CD4-positive, alpha-beta T cell treated with Interleukin-21 for 1 hour (primary cell): ENCODE measurements at places on chromosomes 1 and 21.
A peak's percentile ranks its signal among the peaks of the same experiment; 100 is the strongest.

DNA sequence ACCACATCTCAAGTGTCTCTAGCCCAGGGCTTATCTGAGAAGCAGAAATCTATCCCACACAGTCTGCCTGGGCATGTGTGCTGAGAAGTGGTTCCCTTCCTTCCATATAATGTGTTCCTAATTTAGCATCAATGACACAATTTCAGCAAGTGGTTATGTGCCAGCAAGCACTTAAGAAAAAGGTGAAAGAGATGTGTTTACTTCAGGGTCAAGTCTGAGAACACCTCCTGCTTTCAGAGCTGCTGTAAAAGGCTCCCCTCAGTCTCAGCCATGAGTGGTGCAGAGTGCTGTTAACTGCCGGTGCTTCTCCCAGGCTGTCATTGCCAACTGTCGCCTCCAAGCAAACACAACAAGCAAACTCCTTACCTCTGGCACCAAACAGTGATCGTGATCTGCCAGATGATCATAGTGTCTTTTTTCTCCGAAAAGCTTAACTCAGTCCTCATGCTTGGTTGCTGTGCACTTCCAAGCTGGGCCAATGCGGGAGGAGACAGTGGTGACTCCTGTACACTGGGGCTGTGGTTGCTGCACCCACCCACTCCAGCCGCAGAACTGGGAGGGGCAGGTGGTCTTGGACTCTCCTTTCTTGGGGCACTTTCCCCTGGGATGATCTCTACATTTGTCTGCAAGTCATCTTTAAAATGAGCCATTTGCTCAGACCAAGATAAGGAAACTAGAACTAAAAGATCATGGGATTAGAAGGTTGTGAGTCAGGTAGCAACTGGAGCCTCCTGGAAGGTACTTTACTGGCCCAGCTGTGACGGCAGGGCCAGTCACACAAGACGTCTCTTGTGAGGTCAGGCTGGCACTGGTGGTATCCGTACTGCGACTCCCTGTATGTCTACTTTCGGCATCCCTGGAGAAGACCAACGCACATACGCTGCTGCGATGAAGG is 32.4 kb downstream of the ATP1A1 start:
- no peak for DNase-seq

DNA sequence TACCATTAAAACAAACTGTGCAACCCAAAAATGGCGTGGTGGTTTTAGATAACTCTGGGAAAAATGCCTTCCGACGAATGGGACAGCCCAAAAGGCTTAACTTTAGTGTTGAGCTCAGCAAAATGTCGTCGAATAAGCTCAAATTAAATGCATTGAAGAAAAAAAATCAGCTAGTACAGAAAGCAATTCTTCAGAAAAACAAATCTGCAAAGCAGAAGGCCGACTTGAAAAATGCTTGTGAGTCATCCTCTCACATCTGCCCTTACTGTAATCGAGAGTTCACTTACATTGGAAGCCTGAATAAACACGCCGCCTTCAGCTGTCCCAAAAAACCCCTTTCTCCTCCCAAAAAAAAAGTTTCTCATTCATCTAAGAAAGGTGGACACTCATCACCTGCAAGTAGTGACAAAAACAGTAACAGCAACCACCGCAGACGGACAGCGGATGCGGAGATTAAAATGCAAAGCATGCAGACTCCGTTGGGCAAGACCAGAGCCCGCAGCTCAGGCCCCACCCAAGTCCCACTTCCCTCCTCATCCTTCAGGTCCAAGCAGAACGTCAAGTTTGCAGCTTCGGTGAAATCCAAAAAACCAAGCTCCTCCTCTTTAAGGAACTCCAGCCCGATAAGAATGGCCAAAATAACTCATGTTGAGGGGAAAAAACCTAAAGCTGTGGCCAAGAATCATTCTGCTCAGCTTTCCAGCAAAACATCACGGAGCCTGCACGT is 82.1 kb downstream of the PRDM2 start:
- DNase-seq, result no peak

- DNase-seq, result peak; percentile 20
Observed at GRCh38 chr1:53090227-53091147, 28.5 kb downstream of the PODN start.

DNA sequence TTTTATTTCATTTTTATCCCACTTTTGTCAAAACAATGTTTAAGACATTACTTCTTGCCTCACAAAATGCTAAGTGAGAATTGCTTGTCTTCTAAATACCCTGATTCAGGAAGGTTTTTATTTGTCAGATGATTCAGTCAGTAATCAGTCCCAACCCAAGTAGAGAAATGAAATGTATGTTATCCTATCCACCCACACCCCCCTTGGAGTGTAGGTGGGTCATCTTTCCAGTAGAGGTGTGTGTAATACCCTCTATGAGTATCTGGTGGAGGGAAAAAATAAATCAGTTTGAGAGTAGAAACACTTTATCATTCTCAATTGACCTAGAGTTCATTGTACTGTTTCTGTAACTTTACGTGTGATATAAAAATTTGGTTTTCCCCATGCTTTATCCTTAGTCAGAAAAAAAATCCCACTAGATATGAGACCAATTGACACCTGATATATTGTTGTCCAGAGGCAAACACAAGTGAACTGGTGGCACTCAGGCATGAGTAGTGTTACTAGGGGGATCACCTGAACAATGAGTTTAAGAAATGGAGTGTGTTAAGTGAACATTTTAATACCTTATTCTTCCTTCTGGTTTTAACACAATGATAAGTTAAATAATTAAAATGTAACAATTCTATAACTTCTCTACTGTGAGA is 153.8 kb upstream of the C1orf105 start:
- DNase-seq, result no peak

- DNase-seq, result no peak
Observed at GRCh38 chr1:87305151-87305550, 23.5 kb upstream of the LMO4 start.

GRCh38 chr21:38244885-38245869 is 11.6 kb upstream of the KCNJ15 start:
- DNase-seq, result peak; percentile 54

GRCh38 chr21:17757671-17758070 is 61.5 kb downstream of the C21orf91 start:
- DNase-seq, result no peak

GRCh38 chr1:207002724-207003146 is 29.8 kb downstream of the C1orf116 start:
- no peak for DNase-seq

DNA sequence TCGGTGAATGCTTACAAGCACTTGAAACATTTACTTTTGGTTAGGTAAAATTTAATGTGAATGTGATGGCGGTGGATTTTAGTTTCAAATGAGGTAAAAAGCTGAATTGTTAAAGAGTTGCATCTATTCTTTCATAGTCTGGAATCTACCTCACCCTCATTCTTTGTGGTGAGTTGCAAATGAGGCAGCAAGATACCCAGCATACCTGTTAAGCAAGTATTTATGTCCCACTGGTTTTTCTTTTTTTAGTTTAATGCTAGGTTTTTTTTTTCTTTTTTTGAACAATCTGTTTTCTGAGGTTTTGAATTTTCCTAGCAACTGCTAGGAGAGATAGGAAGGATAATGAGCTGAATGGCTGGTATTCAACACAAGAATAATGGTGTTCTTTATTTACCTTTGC is 127.9 kb upstream of the CACYBP start:
- DNase-seq, result no peak

DNA sequence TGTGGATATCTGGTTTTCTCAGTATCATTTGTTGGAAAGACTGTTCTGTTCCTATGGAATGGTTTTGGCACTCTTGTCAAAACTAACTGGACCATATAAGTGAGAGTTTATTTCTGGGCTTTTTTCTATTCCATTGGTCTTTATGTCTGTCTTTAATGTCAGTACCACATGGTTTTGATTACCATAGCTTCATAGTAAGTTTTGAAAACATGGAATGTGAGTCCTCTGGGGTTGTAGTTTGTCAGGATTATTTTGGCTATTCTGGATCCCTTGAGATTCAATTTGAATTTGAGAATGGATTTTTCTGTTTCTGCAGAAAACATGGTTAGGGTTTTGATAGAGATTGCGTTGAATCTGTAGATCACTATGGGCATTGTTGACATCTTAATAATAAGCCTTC is 107.9 kb downstream of the ZFYVE9 start:
- DNase-seq, result no peak

GRCh38 chr1:218705911-218706893 is 361.1 kb downstream of the TGFB2 start:
- no peak for DNase-seq

DNA sequence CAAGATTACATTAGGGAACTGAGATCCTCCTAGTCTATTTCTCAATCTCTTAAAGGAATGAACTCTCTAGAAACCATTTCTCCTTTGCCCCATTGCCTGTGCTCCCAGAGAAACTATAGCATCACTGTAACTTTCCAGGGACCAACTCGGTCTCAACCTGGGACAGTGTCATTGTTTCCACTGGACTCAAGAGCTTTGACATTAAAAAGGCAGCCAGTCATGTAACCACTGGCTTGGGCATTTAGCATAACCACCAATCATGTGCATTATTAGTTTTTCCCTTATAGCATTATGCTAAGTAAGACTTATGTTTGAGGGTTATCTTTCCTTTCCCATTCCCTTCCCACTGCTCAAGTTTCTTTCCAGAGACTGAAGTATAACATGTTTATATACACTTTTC is 18.2 kb downstream of the TEX38 start:
- no peak for DNase-seq

DNA sequence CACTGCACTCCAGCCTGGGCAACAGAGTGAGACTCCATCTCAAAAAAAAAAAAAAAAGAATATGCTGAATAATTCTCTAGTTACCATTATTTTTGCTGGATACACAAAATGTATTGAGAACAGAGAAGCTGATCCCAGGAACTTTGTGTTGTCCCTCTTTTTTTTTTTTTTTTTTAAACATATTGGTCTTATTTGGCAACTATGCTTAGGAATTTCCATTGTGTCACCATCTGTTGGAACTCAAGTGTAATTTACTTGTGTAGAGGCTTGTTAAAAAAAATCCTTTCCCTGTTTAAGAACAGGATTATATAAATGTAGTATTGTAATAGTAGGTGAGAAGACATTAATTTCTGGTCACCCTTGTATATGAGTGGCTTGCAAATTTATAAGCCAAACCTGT is 28.6 kb downstream of the CAMSAP2 start:
- no peak for DNase-seq

DNA sequence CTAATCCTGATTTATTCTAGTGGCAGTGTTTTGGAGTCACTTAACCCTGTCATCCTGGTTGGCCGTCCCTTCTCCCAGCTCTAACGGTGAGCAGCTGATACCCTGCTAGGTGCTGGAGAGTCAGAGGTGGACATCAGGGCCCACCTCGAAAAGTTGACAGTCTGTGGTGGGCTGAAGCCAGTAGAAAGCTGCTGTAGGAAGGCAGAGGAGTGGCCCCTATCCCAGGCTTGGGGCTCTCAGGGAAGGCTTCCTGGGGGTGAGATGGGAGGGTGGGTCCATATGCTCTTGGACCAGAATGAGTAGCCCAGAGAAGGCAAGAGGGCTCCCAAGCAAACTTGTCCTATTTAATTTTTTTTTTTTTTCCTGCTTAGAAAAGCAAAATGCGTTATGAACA is 475 bp upstream of the RPL5 start:
- DNase-seq, result no peak

DNA sequence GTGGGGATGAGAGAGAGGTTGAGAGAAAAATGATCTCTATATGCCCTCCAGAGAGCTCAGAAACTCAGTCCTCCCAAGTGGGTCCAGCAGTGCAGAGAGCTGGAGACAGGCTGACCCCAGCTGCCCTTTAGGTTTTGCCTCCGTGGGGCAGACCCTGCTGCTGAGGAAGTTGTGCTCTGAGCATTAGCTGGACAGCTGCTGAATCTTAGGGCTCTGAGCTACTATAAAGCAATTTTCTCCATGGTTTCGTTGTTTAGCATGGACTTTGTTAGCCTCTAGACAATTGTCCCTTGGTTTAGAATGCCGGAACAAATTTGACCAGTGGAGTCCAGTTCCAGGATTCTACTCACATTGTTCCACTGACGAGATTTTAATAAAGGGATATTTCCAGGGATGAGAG is 22.1 kb downstream of the BATF3 start:
- no peak for DNase-seq

GRCh38 chr1:232904566-232904965 is 45.8 kb upstream of the NTPCR start:
- no peak for DNase-seq
